Upper lobe of right lung (tissue), 1 donor: ENCODE measurements at places on chromosomes 16 and 17. TPM values are rescaled to one million over a fixed set of nuclear protein-coding genes. Genes with fewer than 3 reads are reported as not detected.

The C16orf96 gene
- 0.32 TPM for total RNA-seq

DNA sequence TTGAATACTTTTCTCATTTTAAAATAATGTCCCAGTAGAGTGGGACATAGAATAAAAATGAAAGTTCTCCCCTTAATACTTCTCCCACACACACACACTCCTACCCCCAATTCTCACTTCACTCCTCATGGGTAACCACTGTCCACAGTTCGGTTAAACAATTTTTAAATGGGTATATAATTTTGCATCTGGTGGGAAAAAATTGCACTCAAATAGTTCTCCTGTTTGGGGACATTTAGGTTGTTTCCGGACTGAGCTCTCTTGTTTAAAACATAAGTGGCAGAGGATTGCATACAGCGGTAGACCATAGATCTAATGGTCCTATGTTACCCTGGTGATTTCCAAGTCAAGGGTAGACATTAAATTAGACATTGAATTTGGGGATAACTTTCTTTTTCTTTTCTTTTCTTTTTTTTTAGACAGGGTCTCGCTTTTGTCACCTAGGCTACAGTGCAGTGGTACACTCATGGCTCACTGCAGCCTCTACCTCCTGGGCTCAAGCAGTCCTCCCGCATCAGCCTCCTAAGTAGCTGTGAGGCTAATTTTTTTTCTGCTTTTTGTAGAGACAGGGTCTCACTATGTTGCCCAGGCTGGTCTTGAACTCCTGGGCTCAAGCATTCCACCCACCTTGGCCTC, 138.3 kb downstream of the SOCS1 start:
- DNase-seq: no peak

DNA sequence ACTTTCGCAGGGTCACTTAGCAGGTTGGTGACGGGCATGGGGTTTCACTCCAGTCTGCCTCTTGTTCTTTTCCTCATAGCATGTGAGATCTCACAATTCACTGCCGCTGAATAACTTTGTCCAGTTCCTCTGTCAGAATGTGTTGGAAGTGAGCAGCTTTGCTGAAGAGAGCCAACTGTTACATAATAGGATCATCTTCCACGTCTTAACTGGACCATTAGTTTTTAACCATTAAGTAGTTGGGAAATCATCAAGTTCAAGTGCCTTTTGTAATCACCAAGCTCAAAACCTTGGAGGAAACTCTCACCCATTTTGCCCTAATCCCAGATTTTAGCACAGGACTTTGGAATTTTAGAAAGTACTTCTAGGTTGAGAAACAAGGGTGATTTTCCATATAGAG, 290.6 kb downstream of the WWOX start:
- no peak for DNase-seq

- DNase-seq: no peak
Observed at GRCh38 chr17:67487506-67487905, 110.4 kb downstream of the PITPNC1 start.

- DNase-seq: no peak
Observed at GRCh38 chr17:35519439-35519838, 18.0 kb downstream of the SLFN12L start.
